ENCODE measurements at places on chromosomes 12 and 14. TPM values are rescaled to one million over a fixed set of nuclear protein-coding genes. Genes with fewer than 3 reads are reported as not detected.

The OTUB2 gene
- 3.7 TPM for total RNA-seq

The CAPS2 gene
- 0.38 TPM for total RNA-seq

The KRT72 gene
- total RNA-seq = not detected

The MUCL1 gene
- total RNA-seq = not detected

The TAS2R14 gene
- 0.61 TPM for total RNA-seq

The POTEM gene
- total RNA-seq = not detected

The RASSF8 gene
- 9.0 TPM for total RNA-seq

The CDK4 gene
- total RNA-seq = 283 TPM

The NOVA1 gene
- 3.8 TPM for total RNA-seq

The SYNE3 gene
- 1.0 TPM for total RNA-seq

The PLXNC1 gene
- total RNA-seq = 0.09 TPM

The KRT80 gene
- total RNA-seq = 36.8 TPM

The IL23A gene
- total RNA-seq = not detected

The GPX2 gene
- total RNA-seq = 195 TPM

The CD163 gene
- total RNA-seq = 0.15 TPM

The ZNF384 gene
- 56.8 TPM for total RNA-seq

The CEP170B gene
- total RNA-seq = 25.5 TPM

The FAM186B gene
- 0.16 TPM for total RNA-seq

The ZFYVE21 gene
- 35.6 TPM for total RNA-seq

The MSI1 gene
- total RNA-seq = 1.4 TPM

The RSRC2 gene
- 54.9 TPM for total RNA-seq

The CREBL2 gene
- total RNA-seq = 18.7 TPM

The TMEM30B gene
- total RNA-seq = 0.29 TPM

The RNF212B gene
- total RNA-seq = not detected

The SLC4A8 gene
- total RNA-seq = 0.74 TPM

The GALNT9 gene
- 4.8 TPM for total RNA-seq

The CCDC184 gene
- 3.3 TPM for total RNA-seq

The TAS2R8 gene
- not detected for total RNA-seq

The CELA1 gene
- total RNA-seq = not detected

The SLC25A21 gene
- total RNA-seq = 1.0 TPM

The NXPH4 gene
- 5.1 TPM for total RNA-seq

The PSMA3 gene
- 199 TPM for total RNA-seq

The ISM2 gene
- total RNA-seq = 0.32 TPM

The MEG3 gene
- total RNA-seq = 52.4 TPM

The ACSS3 gene
- total RNA-seq = not detected

The PAPOLA gene
- 81.2 TPM for total RNA-seq

The NUAK1 gene
- total RNA-seq = 7.5 TPM

The GPHB5 gene
- not detected for total RNA-seq

The CLEC2A gene
- not detected for total RNA-seq

The CABP1 gene
- 0.21 TPM for total RNA-seq

The SERPINA3 gene
- total RNA-seq = 10.6 TPM

The NGB gene
- not detected for total RNA-seq

The ZC2HC1C gene
- total RNA-seq = 5.1 TPM

The HDAC7 gene
- total RNA-seq = 66.8 TPM

The SLC39A9 gene
- 40.3 TPM for total RNA-seq

The CCDC175 gene
- not detected for total RNA-seq

The LRRC10 gene
- total RNA-seq = not detected

The OR4K17 gene
- total RNA-seq = not detected

The DTD2 gene
- total RNA-seq = 15.4 TPM

The FAM90A1 gene
- total RNA-seq = not detected

The SOAT2 gene
- 0.40 TPM for total RNA-seq
